ENCODE measurements at places on chromosomes 3 and 15.

- no peak for DNase-seq
Measured at GRCh38 chr3:128569756-128570155, 76.8 kb upstream of the GATA2 start.

- peak; percentile 99 for DNase-seq
Measured at GRCh38 chr3:127768346-127769008, 53.8 kb downstream of the MGLL start.

GRCh38 chr3:187902936-187903335 lies 157.7 kb upstream of the BCL6 start:
- DNase-seq: peak; percentile 23

GRCh38 chr15:42088801-42089640 lies 5.3 kb downstream of the PLA2G4D start:
- no peak for DNase-seq

DNA sequence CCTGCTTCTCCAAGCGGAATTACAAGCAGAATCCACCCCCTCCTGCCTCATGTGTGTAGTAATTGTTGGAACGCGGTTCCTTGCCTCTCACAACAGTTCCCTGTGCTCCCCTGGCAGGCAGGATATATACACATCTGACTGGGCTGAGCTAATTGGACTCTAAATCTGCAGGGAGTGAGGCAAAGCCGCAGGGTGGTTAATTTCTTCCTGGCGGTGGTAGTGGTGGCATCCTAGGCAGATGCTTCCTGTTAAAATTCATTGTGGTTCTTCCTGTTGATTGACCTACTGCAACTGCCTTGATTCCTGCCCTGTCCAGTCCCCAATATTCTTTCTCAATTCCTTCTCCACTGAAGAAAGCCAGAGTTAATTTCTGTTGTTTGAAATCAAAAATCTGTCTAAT lies 202.9 kb upstream of the PROK2 start:
- DNase-seq: no peak

DNA sequence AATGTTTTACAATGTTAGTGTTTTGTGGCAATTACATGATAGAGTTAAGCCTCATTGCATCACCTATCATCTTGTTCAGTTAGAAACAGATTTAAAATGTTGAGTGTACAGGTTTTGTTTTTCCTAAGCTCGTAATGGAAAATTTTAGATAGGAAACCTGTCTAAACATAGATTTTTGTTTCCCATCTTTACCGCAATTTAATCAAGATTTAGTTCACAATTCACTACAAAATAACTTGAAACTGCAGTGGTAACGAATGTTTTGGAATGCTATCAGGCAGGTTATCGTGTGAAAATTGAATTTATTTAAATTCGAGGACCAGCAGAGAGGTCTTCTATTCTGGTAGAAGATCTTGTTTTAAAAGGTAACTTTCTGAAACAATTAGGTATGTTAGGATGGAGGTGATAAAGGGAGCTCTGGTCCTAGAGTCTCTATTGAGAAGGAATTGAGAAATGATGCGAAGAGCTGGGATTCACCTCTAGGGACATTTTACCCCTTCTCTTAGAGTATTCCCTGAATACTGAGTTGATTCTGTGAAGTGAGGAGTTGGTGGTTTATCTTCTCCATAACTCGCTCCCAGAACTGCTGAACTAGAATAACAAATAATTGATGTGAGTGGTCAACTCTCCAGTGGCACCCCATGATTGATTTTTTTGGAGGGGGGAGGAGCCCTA lies 1.4 kb downstream of the DOCK3 start:
- DNase-seq: no peak

- DNase-seq: peak; percentile 81
Measured at GRCh38 chr15:74396445-74397238, 29.2 kb upstream of the CYP11A1 start.

GRCh38 chr3:151087648-151088047 lies 2.2 kb downstream of the MED12L start:
- no peak for DNase-seq

- no peak for DNase-seq
Measured at GRCh38 chr3:103170651-103171050, 735.8 kb downstream of the ZPLD1 start.

DNA sequence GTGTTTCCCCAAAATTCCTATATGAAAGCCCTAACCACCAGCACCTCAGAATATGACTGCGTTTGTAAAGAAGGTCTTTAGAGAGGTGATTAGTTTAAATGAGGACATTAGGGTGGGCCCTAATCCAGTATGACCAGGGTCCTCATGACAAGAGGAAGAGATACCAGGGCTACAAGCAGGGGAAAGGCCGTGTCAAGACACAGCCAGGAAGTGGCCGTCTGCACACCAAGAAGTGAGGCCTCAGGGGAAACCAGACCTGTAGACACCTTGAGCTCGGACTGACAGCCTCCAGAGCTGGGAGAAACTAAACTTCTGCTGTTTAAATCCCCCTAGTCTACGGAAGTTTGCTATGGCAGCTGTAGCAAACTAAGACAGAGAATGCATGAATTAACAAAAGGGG lies 14.2 kb downstream of the KIF7 start:
- DNase-seq: no peak

- DNase-seq: no peak
Measured at GRCh38 chr15:29968895-29969561, 113.7 kb upstream of the GOLGA8J start.

GRCh38 chr3:1330107-1330506 lies 237.3 kb downstream of the CNTN6 start:
- DNase-seq: no peak

- peak; percentile 10 for DNase-seq
Measured at GRCh38 chr3:47323431-47324277, 40.9 kb downstream of the KLHL18 start.

GRCh38 chr3:110925798-110926197 lies 145.8 kb upstream of the NECTIN3 start:
- no peak for DNase-seq
